ENCODE measurements at places on chromosomes 7 and 10.

DNA sequence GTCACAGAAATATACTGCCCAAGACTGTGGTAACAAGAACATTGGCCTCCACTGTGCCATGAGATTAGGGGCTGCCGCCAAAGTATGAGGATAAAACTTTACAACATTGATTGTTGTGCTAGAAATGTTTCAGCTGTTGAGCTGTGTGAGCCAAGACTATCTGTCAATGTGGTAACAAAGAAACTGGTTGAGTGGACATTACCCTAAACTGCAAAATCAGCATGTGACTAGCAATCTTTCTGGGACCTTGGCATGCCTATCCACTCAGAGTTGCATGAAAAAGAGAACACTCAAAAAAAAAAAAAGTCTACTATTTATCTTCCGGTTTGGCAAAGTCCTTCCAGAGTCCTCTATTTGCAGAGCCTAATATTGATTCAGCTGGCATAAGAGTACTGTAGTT is 605.6 kb upstream of the CNTNAP2 start:
- no peak for DNase-seq

DNA sequence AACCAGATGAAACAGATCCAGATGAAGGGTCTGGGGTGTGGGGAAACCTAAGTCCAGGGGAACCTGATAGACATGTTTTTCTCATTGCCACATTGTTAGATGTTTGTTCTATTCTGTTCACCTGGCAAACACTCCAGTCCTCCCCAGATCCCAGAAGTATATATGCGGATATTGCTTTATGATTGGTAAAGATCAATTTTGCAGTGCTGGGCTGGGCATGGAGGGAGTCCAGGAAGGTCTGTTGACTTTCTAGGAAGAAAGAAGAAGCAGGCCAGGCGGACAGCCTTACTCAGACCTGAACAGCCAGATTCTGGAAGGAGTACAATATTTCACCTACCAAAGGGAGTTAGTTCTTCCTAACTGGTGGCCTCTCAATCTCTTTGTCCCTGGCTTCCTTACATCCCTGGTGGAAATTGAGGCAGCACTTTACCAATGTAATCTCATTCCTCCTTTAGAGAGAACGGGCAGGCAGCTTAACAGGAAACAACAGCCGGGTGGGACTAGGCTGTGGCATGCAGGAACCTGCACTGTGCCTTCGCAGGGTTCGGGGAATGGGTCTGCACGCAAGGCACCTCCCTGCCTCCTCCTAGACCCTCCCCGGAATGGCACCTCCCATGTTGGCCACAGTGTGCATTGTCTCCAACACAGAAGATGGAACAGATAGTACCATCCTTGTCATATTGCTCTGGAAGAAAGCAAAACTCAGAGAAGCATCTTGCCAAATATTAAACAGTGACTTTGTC is 930 bp downstream of the GIMAP6 start:
- no peak for DNase-seq

DNA sequence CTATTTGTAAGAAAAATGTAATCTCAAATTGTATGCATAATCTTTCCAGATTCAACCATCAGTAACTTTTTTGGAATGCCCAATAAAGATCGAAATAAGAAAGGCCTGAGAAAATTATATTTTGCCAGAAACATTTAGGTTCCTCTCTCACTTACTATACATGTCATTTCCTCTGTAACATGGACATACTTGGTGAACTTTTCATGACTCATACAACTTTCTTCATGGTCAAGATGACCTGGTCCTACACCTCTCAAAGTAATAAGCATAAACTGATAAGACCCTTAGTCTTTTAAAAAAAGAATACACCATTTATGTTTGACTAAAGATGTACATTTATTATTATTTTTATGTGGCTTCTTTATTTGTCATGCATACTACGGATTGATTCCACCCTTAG is 125.3 kb downstream of the REEP3 start:
- DNase-seq, result no peak

- DNase-seq, result no peak
Measured at GRCh38 chr10:114352653-114353298, 51.5 kb downstream of the AFAP1L2 start.

GRCh38 chr7:5231811-5232484 is 41.9 kb downstream of the WIPI2 start:
- no peak for DNase-seq

DNA sequence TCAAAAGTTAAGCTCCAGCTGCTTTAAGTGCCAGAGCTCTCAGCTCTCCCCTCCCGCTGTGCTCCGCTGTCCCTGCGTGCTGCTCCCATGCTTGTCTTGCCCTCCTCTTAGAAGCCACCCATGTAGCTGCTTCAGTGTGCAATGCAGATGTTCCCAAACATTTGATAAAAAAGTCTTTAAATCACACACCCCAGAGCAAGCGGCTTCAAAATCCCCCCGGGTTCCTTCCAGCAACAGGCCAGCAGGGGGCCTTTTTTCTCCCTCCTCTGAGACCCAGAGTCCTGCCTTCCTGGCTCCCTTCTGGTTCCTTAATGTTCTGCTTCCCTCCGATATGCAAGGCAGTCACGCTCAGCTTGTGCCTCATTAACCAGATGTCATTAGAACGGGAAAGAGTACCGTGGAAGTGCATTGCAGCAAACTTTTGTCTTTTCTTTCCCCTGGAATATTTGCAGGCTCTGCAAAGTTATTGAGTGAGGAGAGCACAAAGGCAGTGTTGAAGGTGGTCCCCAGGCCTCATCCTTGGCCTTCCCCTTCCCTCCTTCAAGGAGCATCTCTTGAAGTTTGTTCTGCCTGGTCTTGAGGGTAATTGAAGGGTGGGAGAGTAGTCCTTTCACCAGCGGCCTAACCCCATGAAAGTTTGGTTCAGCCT is 25.5 kb downstream of the LDB3 start:
- DNase-seq, result no peak

DNA sequence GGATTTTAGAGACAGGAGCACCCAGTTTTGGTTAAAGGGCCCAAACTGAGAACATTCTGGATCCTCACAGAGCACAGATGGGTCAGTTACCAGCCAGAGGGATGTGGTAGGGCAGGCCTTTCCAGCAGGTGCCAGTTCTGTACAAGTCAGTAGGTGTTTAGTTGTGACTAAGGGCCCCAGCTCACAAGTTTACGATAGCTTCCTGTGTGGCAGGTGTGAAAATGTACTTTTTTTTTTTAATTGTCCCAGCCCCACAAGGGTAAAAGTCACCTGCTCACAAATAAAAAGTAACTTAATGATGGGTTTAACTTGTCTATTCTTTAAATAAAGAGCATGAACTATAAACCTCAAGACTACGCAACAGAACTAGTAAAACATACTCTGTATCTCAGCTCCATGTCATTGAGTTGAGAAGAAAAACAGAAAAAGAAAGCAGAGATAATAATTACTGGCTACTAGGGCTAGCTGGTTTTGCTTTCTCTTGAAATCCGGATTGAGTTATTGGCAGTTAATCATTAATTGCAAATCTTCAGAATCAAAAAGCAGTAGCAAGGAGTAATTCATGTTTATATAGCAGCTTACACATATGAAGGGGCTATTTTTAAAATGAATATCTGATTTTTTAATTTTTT is 15.4 kb downstream of the NFE2L3 start:
- DNase-seq, result no peak

GRCh38 chr7:144513334-144513733 is 109.8 kb upstream of the NOBOX start:
- no peak for DNase-seq

- no peak for DNase-seq
Measured at GRCh38 chr10:88195841-88196240, 332.4 kb downstream of the PTEN start.

GRCh38 chr7:6718124-6718523 is 11.4 kb upstream of the ZNF12 start:
- DNase-seq, result no peak

- DNase-seq, result no peak
Measured at GRCh38 chr7:45656431-45656830, 82.3 kb downstream of the ADCY1 start.

DNA sequence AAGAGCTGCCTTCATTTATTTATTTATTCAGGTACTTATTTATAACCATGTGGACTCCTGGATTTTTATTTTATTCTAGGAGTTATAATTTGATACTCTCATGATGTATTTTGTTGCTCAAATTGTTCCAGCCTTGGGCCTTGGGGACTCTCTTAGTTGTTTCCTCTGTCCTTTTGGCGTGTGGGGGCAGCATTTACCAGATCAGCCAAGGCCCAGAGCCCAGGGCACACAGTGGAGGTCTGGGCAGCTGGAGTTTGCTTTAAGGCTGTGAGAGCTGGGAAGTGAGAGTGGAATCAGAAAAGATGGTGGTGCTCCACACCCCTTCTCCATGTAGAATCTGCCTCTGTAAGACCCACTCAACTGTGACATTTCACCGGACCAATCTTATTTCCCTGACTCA is 398.9 kb downstream of the RPS24 start:
- DNase-seq, result no peak

DNA sequence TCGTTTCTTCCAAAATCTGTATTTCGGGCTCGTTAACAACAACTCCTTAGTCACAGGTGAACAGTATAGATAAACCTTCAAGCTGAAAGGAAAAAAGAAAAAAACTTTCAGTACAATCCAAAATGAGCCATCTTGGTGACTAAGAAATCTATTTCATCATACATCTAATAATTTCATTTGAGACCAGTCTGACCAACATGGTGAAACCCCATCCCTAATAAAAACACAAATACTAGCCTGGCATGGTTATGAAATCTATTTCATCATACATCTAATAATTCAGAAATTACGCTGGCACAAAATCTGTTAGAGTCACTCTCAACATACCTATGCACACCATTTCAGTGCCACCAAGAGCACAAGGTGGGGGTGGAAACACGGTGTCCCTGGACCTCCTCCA is 8.8 kb downstream of the DCLRE1C start:
- no peak for DNase-seq

DNA sequence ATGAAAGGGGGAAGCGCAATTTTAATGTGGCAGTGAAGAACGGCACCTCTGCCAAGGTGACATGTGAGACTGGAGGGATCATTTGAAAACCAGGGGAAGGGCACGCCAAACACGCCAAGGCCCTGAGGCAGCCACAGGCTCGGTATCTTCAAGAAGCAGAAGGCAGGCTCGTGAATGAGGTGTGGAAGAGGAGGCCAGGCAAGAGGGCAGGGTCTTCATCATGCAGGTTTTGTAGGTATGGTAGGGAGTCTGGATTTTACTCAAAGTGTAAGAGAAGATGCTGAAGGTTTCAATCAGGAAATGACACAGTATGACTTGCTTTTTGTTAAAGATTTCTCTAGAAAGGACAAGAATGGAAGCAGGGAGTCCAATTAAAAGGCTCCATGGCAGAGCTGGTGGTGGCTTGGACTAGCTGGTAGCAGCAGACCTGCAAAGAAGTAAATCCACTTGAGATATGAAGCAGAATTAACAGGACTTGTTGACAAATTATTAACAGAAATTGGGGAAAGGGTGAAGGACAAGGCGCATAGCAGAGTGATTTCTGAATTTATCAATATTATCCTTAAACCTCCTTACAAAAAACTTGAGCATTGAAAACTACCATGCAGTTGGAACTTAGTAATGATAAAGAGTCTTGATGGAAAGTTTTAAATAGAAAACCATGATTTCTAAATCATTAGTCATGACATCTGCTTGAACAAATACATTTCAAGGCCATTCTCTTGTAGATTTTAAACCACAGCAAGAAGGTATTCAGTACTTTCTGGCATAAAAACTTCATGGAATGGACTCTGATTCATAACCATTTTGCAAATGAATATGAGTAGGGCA is 70.4 kb downstream of the COA1 start:
- DNase-seq, result no peak

- DNase-seq, result no peak
Measured at GRCh38 chr10:110892602-110893288, 21.0 kb downstream of the PDCD4 start.

DNA sequence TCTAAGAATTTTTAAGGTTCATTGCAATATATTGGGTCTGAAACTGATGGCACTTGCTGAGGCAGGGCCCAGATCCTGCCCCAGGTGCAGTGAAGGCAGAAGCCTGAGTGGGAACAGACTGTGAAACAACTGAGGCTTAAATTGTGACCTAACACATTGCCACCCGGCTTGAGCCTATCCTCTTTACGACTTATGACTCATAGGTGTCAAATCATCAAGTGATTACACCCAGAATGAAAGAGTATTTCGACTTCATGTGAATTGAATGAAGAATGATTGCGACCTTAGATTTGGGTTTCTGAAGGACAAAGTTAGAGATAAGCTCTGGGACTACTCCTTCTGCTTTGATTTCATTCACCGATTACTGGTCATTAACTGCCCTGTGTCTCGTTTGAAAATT is 200.9 kb downstream of the CREB5 start:
- no peak for DNase-seq

DNA sequence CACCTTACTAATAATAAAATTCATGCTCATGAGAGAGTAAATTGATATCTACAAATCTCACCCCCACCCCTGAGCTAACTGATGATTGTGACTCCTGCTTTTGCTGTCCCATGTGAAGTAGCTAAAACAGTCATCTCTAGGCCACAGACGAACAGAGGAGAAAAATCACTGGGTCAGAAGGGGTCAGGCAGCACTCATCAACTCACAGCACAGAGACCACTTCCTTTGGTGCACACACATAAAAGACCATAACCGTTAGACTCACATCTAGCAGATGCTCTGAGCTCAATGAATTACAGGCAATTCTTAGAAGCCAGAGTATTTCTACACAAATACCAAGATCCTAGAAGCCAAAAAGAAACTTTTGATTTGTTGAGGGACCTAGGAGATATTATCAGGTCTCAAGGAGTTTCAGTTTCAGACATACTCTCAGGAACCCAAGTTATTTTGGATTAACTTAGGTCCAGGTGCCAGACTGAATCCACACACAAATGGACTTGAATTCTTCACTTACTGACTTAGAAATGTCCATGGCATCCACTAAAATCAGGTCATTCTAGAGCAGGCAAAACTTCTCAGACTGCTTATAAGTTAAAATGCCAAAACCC is 65.0 kb upstream of the TES start:
- DNase-seq, result no peak

DNA sequence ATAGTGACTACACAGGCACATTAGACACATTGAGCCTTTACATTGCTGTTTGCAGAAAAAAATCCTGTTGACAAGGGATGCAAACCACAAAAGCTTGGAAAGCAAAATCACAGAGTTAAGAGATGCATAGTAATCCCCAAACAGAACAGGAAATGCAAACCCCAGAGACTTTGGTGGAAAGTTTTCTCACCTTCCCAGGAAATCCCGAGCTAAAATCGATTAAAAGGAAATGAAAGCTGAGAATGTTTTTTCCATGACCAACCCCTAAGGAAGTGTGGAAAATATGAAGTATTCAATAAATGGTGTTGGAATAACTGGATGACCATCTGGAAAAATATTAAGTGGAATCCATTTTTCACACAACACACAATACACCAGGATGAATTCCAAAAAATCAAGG is 598.7 kb downstream of the GRID1 start:
- DNase-seq, result no peak
